ENCODE measurements at places on chromosomes 5 and 9.

DNA sequence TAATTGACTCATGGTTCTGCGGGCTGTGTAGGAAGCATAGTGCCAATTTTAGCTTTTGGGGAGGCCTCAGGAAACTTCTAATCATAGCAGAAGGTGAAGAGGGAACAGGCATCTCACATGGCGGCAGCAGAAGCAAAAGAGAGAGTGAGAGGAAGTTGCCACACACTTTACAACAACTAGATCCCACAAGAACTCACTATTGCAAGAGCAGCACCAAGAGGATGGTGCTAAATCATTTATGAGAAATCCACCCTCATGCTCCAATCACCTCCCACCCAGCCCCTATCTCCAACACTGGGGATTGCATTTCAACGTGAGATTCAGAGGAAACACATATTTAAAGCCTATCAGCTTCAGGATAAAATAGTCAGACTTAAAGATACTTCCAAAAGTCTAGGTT is 36.1 kb upstream of the LPAR1 start:
- DNase-seq: no peak

- no peak for DNase-seq
These were observed 233.8 kb upstream of the MPDZ start for GRCh38 chr9:13513286-13513685.

DNA sequence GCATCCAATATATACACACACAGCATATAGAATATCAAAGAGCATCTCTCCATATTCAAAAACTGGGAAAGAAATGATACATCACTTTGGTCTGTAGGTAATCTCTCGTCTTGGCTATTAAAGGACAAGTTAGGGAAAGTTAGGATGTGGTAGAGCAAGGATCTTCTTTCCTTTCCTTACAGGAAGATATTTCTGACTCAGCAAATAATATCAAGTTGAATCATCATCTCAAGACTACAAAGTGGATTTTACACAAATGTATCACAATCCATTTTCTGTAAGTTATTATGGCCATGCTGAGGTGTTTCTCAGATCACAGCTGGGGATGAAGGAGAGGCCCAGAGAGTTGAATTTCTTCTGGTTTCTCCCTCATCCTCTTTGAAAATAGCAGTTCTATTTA is 651.7 kb upstream of the CCNG1 start:
- DNase-seq: no peak

GRCh38 chr9:87245271-87245670 is 252.4 kb upstream of the DAPK1 start:
- DNase-seq: no peak

- peak; percentile 41 for DNase-seq
These were observed 357.0 kb upstream of the PIK3R1 start for GRCh38 chr5:67858471-67859031.

DNA sequence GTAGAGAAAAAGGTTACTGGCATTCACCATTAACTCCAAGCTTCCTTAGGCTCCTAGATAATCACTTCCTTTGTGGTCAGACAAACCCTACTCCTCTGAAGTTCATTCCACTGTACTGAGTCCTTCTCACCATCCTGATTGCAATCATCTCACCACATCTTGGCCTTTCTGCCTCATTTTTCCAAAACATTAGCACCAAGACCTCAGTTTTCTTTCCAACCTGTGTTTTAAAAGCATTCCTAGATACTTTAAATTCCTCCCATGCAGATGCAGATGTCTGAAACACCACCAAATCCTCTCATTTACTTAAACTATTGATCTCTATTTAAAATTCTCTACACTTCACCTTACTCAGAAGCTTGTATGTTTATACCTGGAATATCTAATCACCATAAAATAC is 961.3 kb upstream of the CTNND2 start:
- DNase-seq: no peak

GRCh38 chr5:57659886-57660285 is 177.3 kb upstream of the ACTBL2 start:
- no peak for DNase-seq

GRCh38 chr5:112737070-112737462 is 619 bp upstream of the APC start:
- no peak for DNase-seq

GRCh38 chr9:75876999-75877640 is 13.4 kb upstream of the PCSK5 start:
- peak; percentile 3 for DNase-seq

DNA sequence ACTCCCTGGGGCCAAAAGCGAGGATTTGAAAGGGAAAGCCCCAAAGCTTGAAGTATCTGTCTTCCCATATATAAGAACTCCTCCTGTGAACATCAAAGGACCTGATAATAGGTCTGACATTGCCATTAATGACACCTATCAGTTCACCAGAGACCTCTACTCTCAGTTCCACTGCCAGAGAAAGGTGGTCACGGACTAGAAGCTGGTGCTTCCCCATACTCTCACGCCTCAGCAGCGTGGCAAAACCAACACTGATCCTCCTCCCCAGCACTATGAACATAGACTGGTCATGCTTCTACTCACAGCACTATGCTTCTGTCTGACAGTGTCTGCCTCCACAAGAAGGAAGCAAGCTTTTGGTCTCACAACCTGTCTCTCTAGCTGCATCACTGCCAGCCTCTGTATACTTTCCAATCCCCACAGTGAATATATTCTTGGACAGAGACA is 37.9 kb downstream of the NRG2 start:
- no peak for DNase-seq

- no peak for DNase-seq
These were observed 25.0 kb downstream of the TTC23L start for GRCh38 chr5:34863946-34864345.

DNA sequence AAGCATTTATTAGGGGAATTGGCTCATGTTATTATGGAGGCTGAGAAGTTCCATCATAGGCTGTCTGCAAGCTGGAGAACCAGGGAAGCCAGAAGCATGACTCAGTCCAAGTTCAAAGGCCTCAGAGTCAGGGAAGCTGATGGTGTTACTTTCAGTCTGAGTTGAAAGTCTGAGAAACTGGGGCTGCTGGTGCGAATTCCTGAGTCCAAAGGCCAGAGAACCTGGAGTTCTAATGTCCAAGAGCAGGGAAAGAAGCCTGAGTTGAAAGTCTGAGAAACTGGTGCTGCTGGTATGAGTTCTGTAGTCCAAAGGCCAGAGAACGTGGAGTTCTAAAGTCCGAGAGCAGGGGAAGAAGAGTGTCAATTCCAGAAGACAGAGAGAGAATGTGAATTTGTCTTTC is 641.1 kb downstream of the ISL1 start:
- DNase-seq: no peak

DNA sequence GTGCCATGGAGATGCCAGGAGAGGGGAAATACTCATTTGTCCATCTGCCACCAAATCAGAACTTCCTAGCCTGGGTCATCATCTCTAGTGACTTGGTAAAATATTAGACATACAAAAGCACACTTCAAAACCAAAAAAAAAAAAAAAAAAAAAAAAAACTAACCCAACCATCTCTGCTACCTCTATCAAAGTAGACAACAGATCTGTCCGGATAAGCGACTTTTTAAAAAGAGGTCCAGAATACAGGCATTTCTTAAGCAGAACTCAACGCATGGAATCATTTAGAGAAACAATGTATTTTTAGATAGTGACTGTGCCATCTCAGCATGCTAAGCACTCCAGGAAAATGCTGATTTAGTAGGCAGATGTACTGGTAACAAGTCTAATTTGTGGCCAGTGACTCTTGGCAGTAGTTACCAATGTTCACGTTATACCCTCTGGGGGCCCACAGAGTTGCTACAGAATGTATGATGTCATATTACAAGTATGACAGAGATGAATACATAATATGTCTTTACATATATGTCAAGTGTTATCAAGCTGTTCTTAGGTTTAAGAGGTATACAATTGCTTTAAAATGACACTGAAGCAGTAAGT is 107.8 kb downstream of the SMIM23 start:
- no peak for DNase-seq

- no peak for DNase-seq
These were observed 3.4 kb downstream of the RPL37 start for GRCh38 chr5:40831346-40832210.

DNA sequence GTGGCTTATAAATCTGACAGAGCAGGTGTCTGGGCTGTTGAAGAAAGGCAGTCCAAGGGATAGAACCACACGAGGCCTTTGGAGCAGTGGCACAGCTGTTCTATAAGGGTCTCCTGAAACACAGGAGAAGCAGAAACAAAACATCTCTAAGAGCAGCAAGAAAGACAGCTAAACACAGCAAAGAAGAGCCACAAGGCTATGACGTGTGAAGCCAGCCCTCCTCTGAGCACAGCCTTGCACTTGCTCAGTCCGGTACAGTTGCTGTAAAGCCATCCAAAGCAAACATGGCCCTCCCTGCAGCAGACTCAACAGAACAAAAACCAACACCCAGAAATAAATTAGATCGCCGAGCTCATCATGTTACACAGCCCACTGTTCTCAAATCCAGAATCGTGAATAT is 2.6 kb upstream of the GZMK start:
- no peak for DNase-seq

GRCh38 chr5:123095798-123096120 is 6.7 kb downstream of the PRDM6 start:
- DNase-seq: no peak

GRCh38 chr5:75512383-75513074 is 838 bp downstream of the POLK start:
- no peak for DNase-seq

GRCh38 chr5:18370531-18370930 is 736.3 kb downstream of the TAF11L14 start:
- DNase-seq: no peak

DNA sequence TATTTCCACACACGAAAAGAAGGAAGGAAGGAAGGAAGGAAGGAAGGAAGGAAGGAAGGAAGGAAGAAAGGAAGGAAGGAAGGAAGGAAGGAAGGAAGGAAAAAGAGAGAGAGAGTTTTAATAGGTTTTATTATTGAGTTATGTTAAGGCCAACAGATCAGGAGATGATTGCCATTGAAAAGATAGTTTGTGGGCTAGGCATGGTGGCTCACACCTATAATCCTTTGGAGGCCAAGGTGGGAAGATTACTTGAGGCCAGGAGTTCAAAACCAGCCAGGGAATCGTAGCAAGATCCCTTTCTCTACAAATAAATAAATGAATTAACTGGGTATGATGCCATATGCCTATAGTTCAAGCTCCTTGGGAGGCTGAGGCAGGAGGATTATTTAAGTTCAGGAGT is 877.2 kb downstream of the TLE4 start:
- DNase-seq: no peak

DNA sequence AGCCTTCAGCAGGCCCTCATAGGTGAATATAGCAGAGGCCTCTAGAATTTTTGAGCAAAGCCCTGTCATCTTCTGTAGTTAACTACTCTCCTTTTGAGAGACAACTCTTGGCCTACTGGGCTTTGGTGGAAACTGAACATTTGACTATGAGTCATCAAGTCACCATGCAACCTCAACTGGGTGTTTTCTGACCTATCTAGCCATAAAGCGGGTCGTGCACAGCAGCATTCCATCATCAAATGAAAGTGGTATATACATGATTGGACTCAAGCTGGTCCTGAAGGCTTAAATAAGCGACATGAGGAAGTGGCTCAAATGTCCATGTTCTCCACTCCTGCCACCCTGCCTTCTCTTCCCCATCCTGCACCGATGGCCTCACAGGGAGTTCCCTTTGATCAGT is 1115.5 kb downstream of the TAF11L14 start:
- DNase-seq: no peak

DNA sequence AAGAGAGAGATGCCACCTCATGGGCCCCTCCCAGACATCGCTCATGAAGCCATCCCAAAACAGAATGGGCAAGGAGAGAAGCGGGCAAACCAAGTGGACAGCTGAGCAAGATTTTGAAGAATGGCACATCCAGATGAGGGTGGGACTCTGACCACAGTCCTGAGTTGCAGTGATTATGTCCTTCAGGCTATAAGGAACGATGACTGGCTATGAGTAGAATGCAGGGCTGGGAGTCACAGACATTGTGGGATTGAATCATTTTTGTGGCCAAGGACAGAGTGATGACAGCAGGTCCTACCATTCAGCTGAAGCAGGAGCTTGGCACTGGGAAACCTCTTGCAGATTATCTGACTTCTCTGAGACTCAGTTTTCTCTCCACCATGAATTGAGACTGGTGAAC is 245.7 kb upstream of the SLC30A5 start:
- no peak for DNase-seq

DNA sequence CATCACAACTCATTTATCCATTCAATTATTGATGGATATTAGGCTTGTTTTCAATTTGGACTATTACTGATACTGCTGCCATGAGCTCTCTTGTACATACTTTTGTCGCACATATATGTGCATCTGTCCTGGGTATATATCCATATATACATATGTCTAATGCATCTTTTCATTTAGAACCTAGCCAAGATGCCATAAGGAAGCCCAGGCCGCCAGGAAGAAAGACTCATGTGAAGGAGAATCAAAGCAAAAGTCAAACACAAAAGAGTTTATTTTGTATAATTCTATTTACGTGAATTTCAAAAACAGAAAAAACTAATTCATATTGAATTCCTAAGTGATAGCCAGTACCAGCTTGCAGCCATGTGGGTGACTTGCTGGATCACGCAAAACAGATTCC is 79.0 kb downstream of the ADAMTS12 start:
- DNase-seq: no peak

DNA sequence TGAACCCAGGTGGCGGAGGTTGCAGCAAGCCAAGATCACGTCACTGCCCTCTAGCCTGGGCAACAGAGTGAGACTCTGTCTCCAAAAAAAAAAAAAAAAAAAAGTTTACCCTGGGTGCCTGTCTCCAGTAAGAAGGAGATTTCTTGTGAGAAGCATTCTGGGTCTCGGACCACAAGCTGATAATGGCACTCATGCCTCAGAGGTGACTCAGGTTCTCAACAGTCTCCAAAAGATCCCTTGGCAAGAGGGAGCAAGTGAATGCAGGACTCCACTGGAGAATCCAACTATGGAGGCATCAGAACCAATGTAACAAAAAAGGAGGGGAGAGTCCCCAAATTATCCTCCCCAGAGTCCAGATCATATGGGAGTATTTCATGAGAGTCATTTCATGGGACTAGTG is 106.0 kb upstream of the LRRTM2 start:
- DNase-seq: no peak

GRCh38 chr5:36741128-36741527 is 134.7 kb downstream of the SLC1A3 start:
- DNase-seq: peak; percentile 71

DNA sequence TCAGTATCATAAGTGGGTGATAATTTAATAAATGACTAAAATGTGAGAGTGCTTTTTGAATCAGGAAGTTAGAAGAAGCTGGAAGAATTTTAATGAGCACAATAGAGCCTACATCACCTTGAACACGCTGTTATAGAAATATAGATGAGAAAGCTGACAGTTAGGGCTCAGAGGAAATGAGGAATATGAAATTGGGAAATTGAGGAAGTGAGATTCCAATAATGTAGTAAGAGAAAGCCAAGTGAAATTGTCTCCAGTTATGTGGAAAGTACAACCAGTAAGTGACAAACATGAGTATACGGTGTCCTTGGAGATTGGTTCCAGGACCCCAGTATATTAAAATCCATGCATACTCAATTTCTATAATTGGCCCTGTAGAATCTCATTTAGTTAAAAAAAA is 235.9 kb upstream of the FAM174A start:
- no peak for DNase-seq

- DNase-seq: no peak
These were observed 681 bp upstream of the ETF1 start for GRCh38 chr5:138543730-138544104.

GRCh38 chr5:107155707-107156106 is 515.0 kb downstream of the EFNA5 start:
- DNase-seq: no peak

- no peak for DNase-seq
These were observed 116.6 kb upstream of the SLC44A1 start for GRCh38 chr9:105127863-105128220.
